ENCODE measurements at places on chromosomes 2 and 18.
A peak's percentile ranks its signal among the peaks of the same experiment; 100 is the strongest.

- peak; percentile 97 for DNase-seq
These were observed 117.3 kb downstream of the GALR1 start for GRCh38 chr18:77366720-77367641.

GRCh38 chr18:48065601-48065995 lies 135.1 kb upstream of the SMAD2 start:
- DNase-seq, result no peak

GRCh38 chr2:139495851-139496250 lies 715.7 kb upstream of the NXPH2 start:
- no peak for DNase-seq

DNA sequence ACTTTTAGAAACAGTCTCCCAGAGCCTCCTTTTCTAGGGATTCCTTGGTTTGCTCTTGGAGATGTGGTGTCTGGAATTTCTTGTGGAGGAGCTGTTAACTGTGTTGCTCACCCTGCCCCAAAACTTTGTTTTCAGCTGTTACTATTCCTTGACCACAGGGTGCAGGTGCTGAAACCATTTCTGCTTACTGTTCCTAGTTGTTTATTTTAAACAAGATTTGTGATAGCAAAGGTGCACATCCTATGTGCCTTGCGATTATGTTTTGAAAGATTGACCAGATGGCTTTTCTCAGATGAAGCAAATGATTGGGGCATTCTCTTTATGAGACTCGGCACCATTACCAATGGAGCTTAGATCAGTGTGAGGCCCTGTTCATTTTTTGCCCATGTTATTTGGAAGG lies 111.2 kb downstream of the RAB3GAP1 start:
- DNase-seq, result no peak

GRCh38 chr2:203155406-203155805 lies 83.4 kb upstream of the CYP20A1 start:
- DNase-seq, result no peak

DNA sequence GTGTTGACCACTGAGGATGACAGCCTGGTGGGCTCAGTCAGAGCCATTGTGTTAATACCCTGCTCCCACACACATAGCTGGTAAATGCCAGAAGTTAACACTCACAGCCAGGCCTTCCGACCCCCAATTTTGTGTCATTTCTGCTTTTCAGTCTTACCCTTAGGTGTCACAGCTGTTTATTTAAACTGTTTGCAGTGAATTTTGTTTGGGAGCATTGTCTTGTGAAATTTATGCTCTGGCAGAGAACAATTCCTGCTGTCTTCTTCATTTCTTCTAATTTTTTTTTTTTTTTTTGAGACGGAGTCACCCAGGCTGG lies 8.2 kb downstream of the LPIN1 start:
- no peak for DNase-seq

DNA sequence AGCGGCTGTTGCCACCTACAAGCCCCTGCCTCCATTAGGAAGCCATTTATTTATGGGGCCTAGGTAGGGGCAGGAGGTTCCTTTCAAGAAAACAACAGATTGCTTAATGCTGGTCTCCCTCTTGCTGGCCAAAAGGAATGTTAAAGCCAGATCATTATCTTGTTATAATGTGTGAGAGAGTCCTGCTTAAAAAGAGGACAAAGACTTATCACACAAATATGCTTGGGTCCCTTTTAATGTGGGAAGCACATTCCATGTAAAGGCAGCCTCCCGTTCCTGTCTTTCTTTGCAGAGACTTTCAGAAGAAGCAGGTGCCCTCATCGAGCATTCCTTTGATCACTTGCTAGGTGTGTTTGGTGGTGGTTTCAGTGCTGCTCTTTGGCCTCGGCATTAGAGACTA lies 76.4 kb downstream of the AGAP1 start:
- peak; percentile 28 for DNase-seq

- DNase-seq, result no peak
These were observed 32.4 kb downstream of the COMMD1 start for GRCh38 chr2:61937886-61938285.

DNA sequence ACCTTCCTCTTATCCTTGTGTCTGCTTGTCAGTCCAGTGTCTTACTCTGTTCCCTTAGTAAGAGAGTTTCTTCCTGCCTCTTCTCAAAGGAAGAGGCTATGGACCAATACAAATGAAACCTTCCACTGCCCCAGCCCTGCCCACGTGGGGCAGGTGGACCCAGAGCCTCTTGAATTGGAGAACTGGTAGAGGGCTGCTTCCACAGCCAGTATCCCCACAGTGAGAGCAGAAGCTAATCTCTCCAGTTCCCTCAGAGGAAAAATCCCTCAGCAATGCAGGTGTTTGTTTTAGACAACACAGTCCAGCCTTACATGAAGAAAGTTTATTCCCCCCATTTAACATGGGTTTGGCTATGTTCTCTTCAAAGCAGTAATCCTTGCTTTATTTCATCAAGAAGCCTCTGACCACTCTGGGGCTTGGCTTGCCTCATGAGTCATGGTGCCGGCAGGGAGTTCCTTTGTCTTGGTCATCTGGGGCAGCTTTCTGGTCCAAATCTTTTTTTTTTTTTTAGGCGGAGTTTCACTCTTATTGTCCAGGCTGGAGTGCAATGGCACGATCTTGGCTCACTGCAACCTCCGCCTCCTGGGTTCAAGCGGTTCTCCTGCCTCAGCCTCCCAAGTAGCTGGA lies 6.5 kb upstream of the CYBRD1 start:
- no peak for DNase-seq

GRCh38 chr2:38527338-38528007 lies 75.3 kb downstream of the HNRNPLL start:
- DNase-seq, result no peak

DNA sequence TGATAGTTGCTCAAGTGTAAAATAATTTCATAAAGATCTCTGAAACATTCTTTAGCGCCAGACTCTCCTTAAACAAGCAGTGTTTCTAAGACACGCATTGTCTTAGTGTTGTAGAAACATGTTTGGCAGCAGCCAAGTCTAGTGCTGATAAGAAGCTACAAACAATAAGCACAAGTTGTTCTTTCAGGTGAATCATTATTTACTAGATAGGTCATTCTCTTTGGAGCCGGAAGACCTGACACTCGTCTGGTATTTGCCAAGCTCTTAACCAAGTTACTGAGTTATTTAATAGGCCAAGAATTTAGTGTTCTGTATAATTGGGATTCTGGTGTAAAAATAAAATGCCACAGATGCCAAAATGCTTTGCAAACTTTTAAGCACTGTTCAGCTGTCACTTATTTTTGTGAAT lies 852.1 kb downstream of the CPS1 start:
- DNase-seq, result peak; percentile 42

DNA sequence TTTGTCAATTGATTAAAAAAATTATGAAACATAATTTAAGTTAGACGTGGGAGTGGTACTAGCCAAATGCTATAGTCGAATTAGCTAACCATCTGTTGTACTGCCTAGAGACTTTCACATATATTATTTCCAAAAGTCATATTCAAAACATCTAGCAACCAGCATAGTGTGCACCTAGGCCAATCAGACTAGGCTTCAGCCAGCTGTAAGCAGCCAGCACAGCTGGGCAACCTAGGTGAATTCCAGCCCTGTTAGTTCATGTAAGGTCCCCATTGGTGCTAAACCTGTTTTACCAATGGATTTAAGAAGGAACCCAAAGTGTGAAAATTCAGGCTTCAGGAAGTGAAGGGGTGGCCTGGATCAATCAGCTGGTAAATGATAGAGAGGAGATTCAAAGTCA lies 144.3 kb downstream of the BCL2 start:
- no peak for DNase-seq

DNA sequence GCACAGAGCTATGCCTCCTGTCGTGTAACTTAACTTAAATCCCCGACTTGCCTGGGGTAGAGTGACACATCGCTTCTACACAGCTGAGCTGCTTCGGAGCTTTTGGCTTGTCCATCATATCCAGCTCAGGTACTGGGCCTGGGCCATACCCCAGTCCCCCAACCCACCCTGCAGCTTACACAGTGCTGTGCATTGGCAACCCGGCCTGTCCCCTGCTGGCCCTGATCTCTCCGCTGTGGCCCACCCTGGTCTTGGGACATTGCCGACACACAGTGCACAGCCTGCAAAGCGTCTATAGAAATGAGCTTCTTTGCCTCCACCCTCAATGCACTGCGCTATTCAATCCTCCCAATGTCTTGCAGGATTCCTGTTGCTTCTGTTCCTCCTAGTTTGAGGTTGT lies 342.8 kb upstream of the RAB6C start:
- DNase-seq, result no peak

DNA sequence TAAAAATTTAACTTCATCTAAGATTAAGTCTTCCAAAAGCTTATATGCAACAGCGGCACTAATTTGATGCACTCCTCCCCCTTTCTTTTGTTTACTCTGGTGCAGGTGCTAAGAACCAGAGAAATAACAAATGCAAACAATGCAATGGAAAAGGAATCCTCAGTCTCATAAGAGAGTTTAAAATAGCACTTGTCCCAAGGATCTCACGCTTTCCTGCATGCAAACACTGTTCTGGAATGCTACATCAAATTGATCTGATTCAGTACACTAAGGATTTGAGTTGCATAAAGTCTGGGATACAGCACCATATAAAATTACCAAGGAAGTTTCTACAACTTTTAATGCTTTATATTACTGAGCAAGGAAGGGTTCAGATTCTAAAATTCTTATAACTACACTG lies 50.5 kb downstream of the SEPTIN10 start:
- DNase-seq, result no peak

GRCh38 chr2:22912398-22912797 lies 472.6 kb upstream of the KLHL29 start:
- DNase-seq, result no peak

DNA sequence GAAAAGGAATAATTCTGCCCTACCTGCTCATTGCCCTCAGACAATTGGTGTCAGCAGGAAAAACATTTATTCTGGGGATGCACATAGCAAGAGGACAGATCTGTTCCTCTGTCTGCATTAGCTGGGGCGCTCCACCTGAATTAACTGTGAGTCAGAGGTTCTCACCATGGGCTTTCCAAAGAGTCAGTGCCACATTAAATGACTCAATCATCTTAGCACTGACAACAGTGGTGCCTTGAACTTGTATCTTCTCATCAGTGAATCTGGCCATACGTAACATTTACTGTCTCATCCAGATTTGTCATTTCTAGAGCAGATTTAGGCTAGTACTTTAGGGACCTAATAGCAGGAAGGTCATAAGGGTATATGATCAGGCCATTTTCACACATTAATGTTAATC lies 358.1 kb upstream of the CRIM1 start:
- DNase-seq, result no peak

- DNase-seq, result peak; percentile 11
These were observed 474.9 kb upstream of the TMEFF2 start for GRCh38 chr2:192669505-192670091.

GRCh38 chr2:197360744-197361156 lies 50.2 kb upstream of the ANKRD44 start:
- DNase-seq, result no peak

DNA sequence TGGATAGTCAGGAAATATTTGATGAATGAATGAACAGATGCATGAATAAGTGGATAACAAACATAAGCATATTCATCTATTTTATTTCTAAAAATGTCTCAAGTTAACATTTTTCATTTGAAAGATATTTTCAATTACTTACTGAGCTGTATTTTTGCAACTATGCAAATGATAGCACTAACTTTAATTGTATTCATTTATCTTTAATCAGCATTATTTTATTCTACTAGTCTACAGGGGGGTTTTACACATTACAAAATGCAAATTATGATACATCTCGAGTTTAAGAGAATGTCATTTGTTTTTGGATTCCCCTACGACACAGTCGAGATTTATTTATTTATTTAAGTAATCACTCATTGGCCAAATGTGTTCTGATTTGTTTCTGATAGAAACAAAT lies 530.6 kb downstream of the ERBB4 start:
- DNase-seq, result no peak

DNA sequence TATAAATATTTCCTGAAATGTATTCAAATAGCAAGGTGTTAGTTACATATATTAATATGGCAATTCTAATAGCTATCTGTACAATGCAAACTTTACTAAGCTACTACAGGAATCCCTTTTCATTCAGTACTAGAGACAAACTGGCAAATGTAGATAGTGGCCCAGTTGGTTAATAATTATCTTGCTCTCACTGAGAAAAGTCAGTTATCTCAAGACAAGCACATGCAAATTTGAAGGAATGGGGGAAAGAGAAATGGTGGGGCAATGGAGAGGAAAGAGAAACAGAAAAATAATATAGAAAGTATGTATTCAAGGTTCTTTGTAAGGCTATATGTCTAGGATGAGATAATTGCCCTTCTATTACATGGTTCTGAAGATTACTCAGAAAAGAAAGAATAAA lies 280.0 kb downstream of the FIGN start:
- no peak for DNase-seq

DNA sequence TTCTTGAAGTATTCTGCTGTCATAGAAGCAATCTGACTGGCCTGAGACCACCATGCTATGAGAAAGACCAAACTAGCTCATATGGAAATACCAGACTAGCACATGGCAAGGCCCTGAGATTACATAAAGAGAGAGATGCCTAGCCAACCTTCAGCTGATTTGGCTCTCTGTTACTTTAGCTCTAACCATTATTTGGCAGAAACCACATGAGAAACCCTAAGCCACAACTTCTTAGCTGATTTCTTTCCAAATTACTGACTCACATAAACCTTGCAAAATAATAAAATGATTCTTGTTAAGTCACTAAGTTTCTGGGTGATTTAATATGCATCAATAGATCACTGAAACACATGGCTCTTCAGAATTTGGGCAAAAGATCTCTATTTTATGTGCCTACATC lies 295.0 kb upstream of the ZNF521 start:
- DNase-seq, result no peak

DNA sequence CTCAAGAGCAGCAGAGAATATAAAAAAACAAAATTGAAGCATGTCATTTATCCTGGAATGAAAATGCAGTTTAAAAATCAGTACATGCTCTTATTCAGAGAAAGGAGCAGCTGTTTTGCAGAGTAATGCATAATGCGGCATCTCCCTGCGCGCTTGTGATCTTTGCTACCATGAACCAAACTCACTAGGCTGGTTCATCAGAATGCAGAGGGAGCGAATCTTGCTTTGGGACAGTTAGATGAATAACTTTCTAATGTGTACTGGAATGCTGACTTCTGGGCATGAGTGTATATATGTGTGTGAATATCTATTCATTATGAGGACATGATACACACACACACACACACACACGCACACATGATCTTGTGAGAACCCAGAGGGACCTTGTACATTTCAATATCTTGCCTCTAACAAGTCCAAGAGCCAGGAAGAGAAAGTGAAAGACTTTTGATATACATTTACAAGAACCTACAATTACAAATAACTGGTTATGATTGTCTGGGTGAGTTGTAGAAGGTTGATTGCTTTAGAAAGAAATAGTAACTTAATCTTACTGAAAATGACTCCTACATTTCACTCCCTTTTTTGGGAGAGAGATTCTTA lies 54.1 kb upstream of the THOC1 start:
- no peak for DNase-seq

GRCh38 chr18:13623871-13624270 lies 102.5 kb downstream of the FAM210A start:
- DNase-seq, result no peak
